ENCODE measurements at places on chromosomes 2 and 18.

DNA sequence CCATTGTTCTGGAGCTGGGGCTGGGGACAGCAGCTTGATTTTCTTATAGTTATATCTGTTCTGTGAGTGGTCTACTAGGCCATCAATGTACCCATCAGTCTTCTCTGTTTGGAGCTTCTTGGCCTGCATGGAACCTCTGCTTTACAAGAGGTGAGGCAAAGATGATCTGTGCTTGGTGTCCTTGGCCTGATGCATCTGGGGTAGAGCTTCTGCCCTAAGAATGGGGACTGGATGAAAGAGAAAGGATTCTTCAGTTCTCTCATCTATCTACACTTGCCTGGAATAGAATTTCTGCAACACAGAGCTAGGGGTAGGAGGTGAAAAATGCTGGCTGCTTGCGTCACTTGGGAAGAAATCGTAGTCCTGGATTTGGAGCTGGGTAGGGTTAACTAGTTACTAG, 46.2 kb downstream of the ACSL3 start:
- no peak overlapping the region for H3K4me3 ChIP-seq
- H3K27me3 ChIP-seq: no peaks in the 10 kb centered on the region
- H3K4me1 ChIP-seq: peaks cover 16% of the 10 kb centered on the region
- peaks cover 18% of the 10 kb centered on the region for H3K36me3 ChIP-seq
- no peak for DNase-seq

DNA sequence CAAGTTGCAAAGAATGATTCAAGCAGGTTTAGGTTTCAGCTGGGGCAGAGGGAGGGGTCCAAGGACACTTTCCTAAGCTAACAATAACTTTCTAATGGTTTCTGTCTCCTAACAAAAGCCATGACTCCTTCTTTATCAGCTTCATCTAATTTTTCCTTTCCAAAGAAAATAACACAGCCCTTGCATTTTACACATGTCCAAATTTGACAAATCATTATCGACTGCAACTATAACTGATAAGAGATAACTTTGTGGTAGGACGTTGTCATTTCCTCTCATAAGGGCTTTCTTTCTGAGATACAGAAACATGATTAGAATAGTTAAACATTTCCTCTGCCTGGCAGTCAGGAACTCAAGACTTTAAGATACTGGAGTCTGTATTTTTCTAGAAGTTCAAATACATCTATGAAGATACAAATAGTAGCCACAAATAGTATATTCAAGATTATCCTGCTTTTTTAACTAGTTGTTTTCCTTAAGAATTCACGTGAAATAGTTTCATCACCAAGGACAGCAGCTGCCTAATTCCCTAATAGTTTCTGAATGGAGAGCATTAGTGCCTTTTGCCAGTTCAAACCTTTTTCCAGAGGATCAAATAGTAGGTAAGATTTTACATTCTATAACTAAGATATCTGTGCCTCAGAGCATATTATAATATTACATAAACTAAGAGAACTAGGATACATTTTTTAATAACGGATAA, 263.2 kb downstream of the EXOC6B start:
- DNase-seq: no peak
- peaks cover 7% of the 10 kb centered on the region for H3K36me3 ChIP-seq
- H3K27me3 ChIP-seq: no peaks in the 10 kb centered on the region
- no peak overlapping the region for H3K27ac ChIP-seq

- DNase-seq: no peak
- peaks cover 41% of the 10 kb centered on the region for H3K4me1 ChIP-seq
- no peak overlapping the region for H3K4me3 ChIP-seq
- peak overlapping the region; percentile 49 for H3K27ac ChIP-seq
These were observed 57.9 kb downstream of the TLK1 start for GRCh38 chr2:171102802-171103201.

- H3K4me1 ChIP-seq: peaks cover 45% of the 10 kb centered on the region
- peak overlapping the region; percentile 55 for H3K4me3 ChIP-seq
- no peaks in the 10 kb centered on the region for H3K27me3 ChIP-seq
- no peak for DNase-seq
These were observed 49.2 kb downstream of the PKDCC start for GRCh38 chr2:42096869-42097591.

DNA sequence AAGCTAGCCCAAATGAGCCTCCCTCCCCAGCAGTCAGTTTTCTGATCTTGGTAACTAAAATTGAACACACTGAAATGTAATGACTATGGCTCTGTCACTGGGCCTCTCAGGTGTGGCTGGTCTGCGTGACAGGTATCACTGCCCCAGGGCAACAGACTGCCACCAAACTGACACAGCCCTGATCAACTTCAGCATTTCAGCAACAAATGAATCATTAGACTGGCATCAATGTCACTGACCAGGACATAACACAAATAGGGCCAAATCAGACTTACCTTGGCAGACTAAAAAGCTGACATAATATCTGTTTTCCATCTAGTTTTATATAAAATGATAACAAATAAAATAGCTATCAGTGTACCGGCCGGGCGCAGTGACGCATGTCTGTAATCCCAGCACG, 290.8 kb upstream of the CHAC2 start:
- peaks cover 2% of the 10 kb centered on the region for H3K27me3 ChIP-seq
- DNase-seq: no peak
- no peaks in the 10 kb centered on the region for H3K4me1 ChIP-seq
- no peak overlapping the region for H3K27ac ChIP-seq
- no peak overlapping the region for H3K4me3 ChIP-seq

- no peak overlapping the region for H3K4me3 ChIP-seq
- DNase-seq: no peak
- H3K27ac ChIP-seq: no peak overlapping the region
- H3K4me1 ChIP-seq: no peaks in the 10 kb centered on the region
- no peaks in the 10 kb centered on the region for H3K36me3 ChIP-seq
- no peaks in the 10 kb centered on the region for H3K27me3 ChIP-seq
These were observed 1319.7 kb upstream of the CRIM1 start for GRCh38 chr2:35035883-35036282.

DNA sequence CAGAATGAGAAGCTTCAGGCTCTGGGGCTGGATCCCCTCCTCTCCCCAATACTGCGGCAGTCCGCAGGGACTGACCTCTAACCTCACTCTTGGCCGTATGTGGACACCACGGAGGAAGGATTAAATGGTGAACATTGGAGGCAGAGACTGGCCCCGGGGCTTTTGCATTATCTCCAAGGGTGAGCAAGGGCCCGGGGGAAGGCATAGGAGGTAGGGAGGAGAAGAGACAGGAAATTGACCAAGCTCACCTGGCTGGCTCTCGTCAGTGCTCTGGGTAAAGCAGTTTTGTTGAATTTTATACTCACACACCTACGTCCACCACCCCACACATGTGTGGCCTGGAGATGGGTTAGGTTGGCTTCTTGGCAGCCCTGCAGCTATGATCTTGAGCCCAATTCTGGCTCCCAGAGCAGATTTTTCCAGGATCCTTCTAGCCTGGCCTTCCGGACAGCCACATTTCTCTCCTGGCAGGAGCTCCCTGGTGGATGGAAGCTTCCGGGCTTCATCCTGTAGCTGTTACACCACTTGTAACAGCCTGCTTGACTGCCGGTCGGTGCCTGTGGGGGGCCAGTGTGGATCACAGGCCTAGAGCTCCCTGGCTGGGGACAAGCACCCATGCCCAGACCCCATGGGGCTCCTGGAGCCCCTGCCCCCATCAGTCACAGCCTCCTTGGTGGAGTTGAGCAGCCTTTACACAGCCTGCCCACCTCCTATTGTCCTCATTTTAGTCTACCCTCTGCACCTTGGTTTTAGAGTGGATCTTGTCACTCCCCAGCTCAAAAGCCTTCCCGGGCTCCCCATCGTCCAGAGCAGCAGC, 7.6 kb downstream of the ITM2C start:
- H3K4me1 ChIP-seq: peaks cover 46% of the 10 kb centered on the region
- H3K4me3 ChIP-seq: peak overlapping the region; percentile 70

GRCh38 chr2:106129150-106129549, 65.0 kb downstream of the UXS1 start:
- peaks cover 2% of the 10 kb centered on the region for H3K4me1 ChIP-seq
- no peak overlapping the region for H3K27ac ChIP-seq
- H3K36me3 ChIP-seq: peaks cover 26% of the 10 kb centered on the region
- H3K4me3 ChIP-seq: no peak overlapping the region
- no peak for DNase-seq

GRCh38 chr2:105739944-105740530, 4.7 kb upstream of the NCK2 start:
- H3K27ac ChIP-seq: no peak overlapping the region
- peaks cover 19% of the 10 kb centered on the region for H3K4me1 ChIP-seq
- no peaks in the 10 kb centered on the region for H3K27me3 ChIP-seq
- H3K36me3 ChIP-seq: no peaks in the 10 kb centered on the region

DNA sequence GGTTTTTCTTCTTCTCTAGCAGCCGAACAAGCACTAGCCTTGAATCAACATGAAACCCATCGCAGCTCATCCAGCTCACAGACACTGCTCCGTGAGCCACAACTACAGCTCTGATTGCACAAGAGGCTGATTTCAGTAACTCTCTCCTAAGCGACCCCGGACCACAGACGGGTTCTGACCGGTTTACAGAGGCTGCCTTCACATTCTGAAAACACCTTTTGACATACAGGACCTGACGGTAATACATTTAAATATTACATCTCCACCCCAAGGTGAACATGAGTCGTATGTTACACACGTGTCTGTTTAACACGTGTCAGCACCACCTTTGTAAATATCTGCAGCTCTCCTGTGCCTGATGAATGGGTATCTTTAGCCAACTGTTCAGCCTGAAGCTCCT, 120.7 kb downstream of the TMEM18 start:
- no peak overlapping the region for H3K27ac ChIP-seq
- no peak for DNase-seq
- no peak overlapping the region for H3K4me3 ChIP-seq
- peaks cover 17% of the 10 kb centered on the region for H3K4me1 ChIP-seq

- no peak overlapping the region for H3K27ac ChIP-seq
- no peak for DNase-seq
- no peak overlapping the region for H3K4me3 ChIP-seq
- H3K36me3 ChIP-seq: peaks cover 17% of the 10 kb centered on the region
- H3K27me3 ChIP-seq: no peaks in the 10 kb centered on the region
These were observed 258.5 kb downstream of the TWIST2 start for GRCh38 chr2:239106314-239106908.

- no peak for DNase-seq
- peak overlapping the region; percentile 12 for H3K27ac ChIP-seq
- H3K36me3 ChIP-seq: peaks cover 7% of the 10 kb centered on the region
These were observed 76.1 kb downstream of the THADA start for GRCh38 chr2:43519643-43520221.

DNA sequence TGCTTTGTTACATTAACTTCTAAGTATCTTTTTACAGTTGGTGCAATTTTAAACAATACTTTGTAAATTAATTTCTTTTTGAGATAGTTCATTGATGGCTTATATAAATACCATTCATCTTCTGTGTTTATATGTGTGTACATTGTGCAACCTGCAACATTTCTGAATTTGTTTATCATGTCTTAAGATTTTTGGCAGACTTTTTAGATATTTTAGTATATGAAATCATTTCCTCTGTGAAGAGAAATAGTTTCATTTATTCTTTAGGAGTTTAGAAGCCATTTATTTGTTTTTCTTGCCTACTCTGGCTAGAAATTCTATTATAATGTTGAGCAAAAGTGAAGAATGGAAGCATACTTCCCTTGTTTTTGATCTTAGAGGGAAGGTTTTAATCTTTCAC, 337.8 kb upstream of the DSEL start:
- H3K4me1 ChIP-seq: no peaks in the 10 kb centered on the region
- H3K4me3 ChIP-seq: no peak overlapping the region
- H3K36me3 ChIP-seq: no peaks in the 10 kb centered on the region
- H3K27ac ChIP-seq: no peak overlapping the region

- no peak overlapping the region for H3K4me3 ChIP-seq
- peaks cover 12% of the 10 kb centered on the region for H3K4me1 ChIP-seq
- DNase-seq: no peak
- H3K36me3 ChIP-seq: peaks cover 27% of the 10 kb centered on the region
- peak overlapping the region; percentile 41 for H3K27ac ChIP-seq
These were observed 13.7 kb downstream of the ANKRD23 start for GRCh38 chr2:96830044-96830562.

GRCh38 chr18:79275992-79276391, 119.7 kb upstream of the NFATC1 start:
- no peaks in the 10 kb centered on the region for H3K27me3 ChIP-seq
- peaks cover 12% of the 10 kb centered on the region for H3K4me1 ChIP-seq
- H3K4me3 ChIP-seq: no peak overlapping the region
- no peak for DNase-seq
- peaks cover 33% of the 10 kb centered on the region for H3K36me3 ChIP-seq

DNA sequence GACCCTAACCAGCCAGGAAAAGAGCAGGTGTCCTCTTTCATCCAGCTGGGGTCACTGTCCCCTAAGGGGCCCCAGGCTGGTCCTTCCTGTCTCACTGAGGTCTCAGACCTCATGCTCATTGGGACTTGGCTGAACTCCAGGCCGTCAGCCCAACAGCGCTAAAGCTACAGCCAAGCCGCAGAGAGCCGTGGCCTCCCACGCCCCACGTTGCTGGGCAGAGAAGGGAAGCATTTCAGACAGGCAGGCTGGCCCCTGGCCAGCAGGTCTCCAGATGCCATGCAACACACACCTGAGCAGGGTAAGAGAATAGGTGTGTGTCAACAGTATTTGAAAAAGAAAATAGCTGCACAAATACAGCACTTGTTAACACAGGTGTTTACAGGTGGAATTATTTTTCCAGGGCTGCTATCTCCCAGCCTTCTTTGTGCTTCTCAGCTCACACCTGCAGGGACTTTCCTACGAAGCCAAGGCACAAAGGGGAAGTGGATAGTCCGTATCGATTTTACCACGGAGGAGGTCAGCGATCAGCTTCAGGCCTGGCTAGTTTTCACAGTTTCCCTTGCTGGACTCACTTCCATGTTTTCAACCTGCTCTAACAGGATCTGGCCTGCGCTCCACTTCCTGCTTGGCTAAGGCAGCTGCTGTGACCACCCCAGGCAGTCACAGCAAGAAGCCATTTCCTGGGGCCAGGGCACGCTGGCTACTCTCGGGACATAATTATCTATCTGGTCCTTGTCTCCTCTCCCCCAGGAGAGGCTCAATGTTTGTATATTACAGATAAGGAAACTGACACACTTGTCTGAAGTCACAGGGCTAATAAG, 156.1 kb upstream of the ID2 start:
- H3K27ac ChIP-seq: no peak overlapping the region
- H3K36me3 ChIP-seq: no peaks in the 10 kb centered on the region
- peaks cover 26% of the 10 kb centered on the region for H3K4me1 ChIP-seq
- peak overlapping the region; percentile 55 for H3K4me3 ChIP-seq
- peaks cover 2% of the 10 kb centered on the region for H3K27me3 ChIP-seq

- H3K27me3 ChIP-seq: no peaks in the 10 kb centered on the region
- H3K27ac ChIP-seq: no peak overlapping the region
- H3K36me3 ChIP-seq: no peaks in the 10 kb centered on the region
- H3K4me3 ChIP-seq: no peak overlapping the region
These were observed 368.1 kb upstream of the CDH19 start for GRCh38 chr18:66971960-66972359.

DNA sequence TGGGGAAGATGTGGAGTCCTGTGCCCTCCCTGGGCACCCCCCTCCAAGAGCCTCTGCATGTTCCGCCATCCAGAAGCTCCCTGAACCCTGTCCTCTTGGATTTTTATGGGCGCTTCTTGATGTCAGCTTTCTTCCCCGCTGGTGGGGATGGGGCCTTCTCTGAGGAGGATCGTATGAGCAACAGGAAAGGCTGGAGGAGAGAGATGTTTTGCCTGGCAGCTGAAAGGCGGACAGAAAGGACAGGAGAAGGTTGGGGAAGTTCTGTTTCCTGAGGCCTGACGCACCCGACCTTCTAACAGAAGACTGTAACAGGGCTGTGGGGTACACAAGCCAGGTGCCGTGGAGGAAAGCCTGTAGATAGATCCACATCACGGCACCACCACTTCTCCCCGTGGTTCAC, 238.8 kb downstream of the LDLRAD4 start:
- H3K4me1 ChIP-seq: peaks cover 10% of the 10 kb centered on the region
- H3K27ac ChIP-seq: no peak overlapping the region
- H3K4me3 ChIP-seq: no peak overlapping the region
- DNase-seq: no peak
- peaks cover 3% of the 10 kb centered on the region for H3K36me3 ChIP-seq
- H3K27me3 ChIP-seq: peaks cover 18% of the 10 kb centered on the region
